ENCODE measurements at places on chromosomes 2 and 18.

DNA sequence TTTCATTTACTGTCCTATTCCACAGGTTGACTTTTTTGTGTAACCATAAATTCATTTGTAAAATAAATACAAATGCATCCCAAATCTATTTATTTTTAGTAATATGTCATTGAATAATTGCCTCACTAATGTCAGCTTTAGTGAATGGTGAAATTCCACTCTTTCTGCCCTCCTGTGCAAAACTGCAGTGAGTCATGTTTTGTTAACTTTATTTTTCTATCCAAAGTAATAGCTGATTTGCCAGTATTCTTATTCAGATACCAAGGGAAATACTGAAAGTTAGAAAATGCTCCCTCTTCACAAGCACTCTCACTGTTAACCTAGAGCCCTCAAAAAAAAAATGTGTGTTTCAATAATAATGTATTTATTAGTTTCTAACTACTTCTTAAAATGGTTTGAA lies 322.8 kb downstream of the RIT2 start:
- DNase-seq, result no peak

DNA sequence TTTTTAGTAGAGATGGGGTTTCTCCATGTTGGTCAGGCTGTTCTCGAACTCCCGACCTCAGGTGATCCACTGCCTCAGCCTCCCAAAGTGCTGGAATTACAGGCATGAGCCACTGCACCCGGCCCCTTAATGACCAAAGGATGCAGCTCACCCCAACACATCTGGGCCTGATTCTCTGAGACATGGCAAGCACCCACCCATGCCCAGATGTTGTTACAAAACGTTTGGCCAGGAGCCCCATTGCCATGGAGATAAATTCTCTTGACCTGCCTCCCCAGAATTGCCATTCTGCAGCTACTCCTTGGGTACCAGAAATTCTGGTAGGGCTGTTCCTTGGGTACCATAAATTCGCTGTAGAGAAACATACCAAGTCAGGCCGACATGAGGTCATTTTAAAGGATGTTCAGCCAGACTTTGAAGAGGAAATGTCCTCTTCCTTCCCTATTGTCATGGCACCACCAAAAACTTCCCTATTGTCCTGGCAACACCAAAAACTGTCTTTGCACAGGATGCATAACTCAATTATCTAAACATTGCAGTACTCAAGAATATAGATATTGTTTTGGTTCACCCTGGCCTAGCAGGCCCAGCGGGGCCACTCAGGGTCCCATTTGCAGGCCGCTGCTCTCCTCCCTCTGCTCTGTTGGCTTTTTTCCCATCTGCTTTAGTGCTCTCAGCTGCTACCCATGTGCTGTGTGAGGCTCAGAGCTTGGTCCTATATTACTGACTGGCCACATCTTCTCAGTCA lies 160.9 kb upstream of the TTC39C start:
- DNase-seq, result peak; percentile 61

DNA sequence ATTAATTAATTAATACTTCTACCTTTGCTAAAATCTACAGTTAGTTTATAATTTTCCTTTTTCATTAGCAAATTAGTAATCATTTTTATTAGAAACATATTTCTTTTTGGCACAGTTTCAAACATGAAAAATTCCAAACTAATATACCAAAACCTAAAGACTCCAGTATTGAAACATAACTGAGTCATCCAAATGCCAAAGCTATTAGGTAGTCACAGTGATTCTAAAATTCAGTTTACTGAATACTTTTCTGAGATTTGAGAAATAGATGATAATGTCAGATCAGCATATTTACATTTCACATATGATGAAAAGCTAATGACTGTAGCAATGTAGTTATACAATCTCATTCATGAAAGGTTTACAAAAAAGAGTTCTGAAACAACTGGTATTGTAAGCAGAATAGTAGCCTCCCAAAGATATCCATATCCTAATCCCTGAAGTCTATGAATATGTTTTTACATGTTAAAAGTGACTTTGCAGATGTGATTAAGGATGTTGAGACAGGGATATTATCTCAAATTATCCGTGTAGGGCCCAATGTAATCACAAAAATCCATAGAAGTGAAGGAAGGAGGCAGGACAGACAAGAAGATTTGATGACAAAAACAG lies 680.2 kb upstream of the CHAC2 start:
- DNase-seq, result peak; percentile 38

DNA sequence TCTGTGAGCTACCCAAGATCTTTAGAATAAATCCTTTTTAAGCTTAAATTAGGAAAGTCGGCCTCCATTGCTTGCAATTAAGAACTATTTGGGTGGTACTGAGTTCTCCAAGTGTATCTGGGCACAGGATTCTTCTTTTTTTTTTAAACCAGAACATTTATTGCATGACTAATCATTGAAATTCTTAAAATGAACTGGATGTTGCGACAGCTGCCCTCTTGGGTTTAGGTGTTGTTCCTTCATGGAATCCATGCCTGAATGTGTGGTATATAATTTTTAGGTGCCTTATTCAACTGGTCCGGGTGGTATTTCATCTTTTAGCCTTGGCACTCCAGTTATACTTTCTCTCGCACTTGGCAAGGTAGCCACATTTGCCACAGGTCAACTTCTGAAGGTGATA lies 14.5 kb upstream of the KCNK3 start:
- DNase-seq, result peak; percentile 18

- no peak for DNase-seq
These were observed 35.2 kb downstream of the UNC50 start for GRCh38 chr2:98643496-98644100.

GRCh38 chr2:207490441-207490840 lies 39.3 kb upstream of the CREB1 start:
- peak; percentile 72 for DNase-seq

DNA sequence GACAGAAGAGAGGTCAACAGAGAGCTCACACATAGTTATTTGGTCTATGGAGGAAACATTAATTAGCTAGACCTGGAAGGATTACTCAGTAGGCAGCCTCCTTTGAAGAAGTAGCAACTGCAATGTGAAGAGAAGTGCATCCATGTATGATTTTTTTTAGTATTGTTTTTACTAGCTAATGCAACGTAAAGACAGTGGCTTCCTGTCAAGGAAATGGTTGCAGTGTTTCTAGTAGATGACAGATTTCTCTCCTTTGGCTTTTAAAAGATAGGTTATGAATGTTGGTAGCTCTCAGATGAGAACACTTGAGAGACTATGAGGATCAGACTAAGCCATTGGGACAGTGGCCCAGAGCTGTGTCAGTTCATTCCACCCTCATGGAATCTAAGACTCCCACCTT lies 175.8 kb downstream of the AGPS start:
- no peak for DNase-seq

GRCh38 chr2:216768908-216769411 lies 73.6 kb upstream of the IGFBP5 start:
- no peak for DNase-seq

GRCh38 chr2:167420211-167420610 lies 531.9 kb downstream of the XIRP2 start:
- DNase-seq, result no peak

GRCh38 chr2:85694052-85695025 lies at the start of gene GNLY:
GNLY (plus strand) TSS chr2:85694358; CDS start chr2:85694419, 61 bp downstream.
- DNase-seq, result no peak

DNA sequence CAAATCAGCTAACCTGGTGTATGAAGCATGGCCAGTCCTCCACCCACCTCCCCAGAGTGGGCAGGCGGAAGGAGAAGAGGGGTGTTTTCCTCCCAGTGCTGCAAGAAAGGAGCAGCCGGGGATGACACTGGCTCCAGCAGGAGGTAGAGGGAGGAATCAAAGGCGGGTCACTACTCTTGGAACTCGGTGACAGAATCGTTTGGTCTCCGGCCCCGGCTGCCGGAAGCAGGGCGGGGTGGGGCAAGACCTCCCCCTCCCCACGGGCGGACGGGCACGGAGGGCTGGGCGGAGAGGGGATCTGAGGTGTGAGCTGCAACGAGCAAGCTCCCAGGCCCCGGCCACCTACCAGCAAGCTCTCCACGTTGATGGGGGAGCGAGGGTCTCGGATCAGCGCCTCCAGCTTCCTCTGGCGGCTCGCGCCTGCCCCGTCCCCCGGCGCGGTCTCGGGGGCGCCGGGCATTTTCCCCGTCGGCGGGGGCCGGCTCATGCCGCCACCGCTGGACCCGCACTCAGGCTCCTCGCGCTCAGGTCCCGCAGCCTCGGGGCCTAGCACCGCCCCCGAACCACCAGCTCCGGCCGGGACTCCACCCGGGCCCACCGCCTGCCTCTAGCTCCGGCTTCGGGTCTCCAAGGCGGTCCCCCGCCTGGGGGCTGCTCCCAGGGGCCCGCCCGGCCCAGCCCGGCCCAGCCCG lies 640 bp downstream of the ROCK2 start:
- DNase-seq, result no peak

All from AG10803 (cell line).